ENCODE measurements at places on chromosomes 7 and 10.
A peak's percentile ranks its signal among the peaks of the same experiment; 100 is the strongest.

GRCh38 chr10:104430360-104430759 is 76.7 kb downstream of the CFAP58 start:
- DNase-seq: no peak

DNA sequence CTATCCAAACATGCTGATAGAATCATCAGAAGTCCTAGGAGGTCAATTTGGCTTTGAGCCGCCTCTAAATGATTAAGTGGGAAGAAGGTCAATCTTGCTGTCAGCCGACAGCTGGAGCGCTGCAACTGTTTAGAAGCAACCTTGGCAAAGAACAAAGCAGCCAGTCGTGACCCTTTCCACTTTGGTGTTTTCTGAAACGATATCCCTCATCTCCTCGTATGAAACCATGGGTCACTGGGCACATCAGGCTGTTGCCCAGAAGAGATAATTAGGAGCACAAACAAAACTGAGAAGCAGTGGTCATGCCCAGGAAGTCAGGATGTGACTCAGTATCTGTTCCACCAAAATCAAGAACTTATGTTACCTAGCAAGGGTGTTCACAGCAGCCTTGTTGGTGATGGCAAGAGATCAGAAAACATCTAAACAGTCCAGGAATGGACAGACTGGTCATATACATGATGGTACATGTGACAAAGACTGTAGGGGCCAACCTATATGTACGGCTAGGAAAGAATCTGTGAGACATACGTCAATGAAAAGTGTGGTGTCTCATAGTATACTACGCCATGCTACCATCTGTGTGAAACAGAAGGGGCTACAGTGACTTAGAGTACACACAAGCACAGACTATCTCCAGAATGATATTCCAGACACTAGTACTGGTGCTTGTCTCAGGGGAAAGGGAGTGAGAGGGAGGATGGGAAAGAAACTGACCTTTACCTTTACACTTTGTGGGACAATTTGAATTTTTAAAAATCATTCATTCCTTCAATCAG is 22.4 kb downstream of the STN1 start:
- DNase-seq: peak; percentile 20

- no peak for DNase-seq
Observed at GRCh38 chr7:36514289-36515243, 124.9 kb downstream of the ANLN start.

DNA sequence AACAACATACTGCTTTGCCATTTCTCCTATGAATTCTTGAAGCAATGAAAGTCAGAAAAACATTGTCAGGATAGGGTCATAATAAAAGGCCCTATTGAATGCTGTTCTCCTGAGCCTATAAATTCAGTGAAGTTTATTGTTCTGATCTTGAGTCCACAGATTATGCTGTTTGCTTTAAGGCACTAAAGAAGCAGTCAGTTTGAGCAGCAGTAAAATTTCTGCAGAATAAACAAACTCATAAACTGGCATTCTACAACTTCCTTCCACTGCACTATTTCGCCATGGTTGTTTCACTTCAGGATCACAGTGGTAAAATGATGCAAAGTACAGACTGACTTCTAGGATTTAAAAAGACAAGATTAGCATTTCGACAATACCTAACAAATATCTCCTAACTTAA is 503.2 kb downstream of the SH2D4B start:
- no peak for DNase-seq

- DNase-seq: no peak
Observed at GRCh38 chr10:85986777-85987176, 379.8 kb downstream of the GRID1 start.

DNA sequence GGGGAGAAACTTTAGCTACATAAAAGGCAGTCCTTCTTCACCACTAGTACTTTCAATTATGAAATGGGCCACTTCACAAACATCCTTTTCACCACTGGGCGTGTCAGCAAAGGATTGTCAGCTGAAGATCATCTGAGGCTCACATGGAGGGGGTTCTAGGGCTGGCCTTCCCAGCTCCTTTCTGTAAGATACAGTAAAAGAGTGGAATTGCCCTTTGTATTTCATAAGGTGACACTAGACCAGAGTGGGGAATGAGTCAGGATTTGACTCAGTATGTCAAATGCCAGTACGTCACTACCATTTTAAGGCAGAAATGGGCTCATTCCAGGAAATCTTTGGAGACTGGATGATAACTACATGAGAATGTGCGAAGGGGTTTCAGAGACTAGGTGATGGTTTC is 21.2 kb upstream of the BLOC1S2 start:
- peak; percentile 12 for DNase-seq

GRCh38 chr10:63143987-63144386 is 10.9 kb downstream of the NRBF2 start:
- no peak for DNase-seq

- DNase-seq: peak; percentile 97
Observed at GRCh38 chr10:34528320-34528719, 286.8 kb downstream of the PARD3 start.

GRCh38 chr7:155787171-155787851 is 25.0 kb downstream of the SHH start:
- DNase-seq: peak; percentile 56

DNA sequence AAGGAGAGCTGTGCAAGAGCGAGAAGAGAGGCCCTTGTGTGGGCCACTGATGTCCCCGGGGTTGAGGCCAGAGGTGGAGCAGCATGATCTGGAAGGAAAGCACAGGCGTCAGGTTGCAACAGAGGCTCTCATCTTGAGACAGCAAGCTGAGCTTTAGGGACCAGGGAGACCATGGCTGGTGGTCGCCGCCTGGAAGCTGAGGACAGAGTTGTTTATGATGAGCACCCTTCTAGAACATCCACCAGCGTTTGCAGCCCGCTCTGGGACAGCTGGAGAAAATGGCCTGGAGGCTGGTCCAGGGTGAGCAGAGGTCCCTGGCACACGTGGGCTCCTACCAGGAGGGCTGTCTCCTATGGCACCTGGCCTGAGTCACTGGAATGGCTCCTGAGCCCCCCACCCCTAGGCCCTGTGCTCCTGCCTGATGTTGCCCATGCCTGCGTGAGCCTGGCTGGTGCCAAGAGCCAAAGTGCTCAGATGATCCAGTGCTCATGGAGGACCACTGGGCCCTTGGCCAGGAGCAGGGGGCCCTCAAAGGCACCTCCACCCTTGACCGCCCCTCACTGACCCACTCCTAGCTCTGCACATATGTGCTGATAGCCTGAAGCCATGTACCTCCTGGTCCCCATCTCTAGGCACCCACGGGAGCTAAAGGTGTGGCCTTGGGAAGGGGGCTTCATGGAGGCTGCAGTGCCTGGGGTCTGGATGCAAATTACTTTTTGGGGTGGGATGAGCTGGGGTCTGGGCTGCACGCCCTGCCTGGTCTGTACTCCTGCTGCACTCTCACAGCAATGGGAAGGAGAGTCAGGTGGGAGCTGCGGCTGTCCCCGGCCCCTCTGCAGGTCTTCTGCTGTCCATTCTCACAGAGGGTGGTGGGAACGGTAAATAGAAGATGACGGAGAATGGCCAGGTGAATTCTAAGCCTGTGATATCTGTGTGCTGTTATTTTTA is 40.1 kb upstream of the RET start:
- no peak for DNase-seq

Measured in astrocyte of the hippocampus (primary cell).